8988T (cell line): ENCODE measurements at places on chromosomes 5 and 9.

DNA sequence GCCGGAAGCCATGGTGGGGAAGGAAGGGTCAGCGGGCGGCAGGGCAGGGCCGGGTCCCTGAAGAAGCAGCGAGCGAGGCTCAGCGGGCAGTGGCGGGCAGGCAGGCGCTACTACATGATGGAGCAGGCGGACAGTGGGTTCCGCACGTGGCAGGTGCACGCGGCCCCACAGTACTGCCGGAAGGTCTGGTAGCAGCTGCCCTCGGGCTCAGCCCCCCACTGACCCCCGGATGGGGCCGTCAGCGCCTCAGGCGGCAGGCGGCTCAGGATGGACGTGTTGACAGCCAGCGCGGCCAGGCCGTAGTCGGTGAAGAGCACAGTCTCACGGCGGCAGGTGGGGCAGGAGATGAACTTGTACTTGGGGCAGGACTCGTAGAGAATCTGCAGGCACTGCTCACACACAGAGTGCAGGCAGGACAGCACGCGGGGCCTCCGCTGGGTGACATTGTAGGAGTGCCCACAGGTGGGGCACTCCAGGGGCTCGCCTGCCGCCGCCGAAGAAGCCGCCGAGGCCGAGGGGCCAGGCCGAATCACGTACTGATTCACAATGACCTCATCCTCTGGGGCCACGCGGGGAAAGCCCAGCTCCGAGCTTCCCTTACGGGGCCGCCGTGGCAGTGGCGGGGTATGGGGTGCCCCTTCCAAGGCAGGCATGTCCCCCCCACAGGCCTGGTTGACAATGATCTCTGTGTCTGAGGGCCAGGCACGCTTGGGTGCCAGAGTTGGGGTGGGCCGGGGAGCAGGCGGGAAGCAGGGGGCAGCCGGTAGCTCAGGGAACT is 1.5 kb downstream of the RNF208 start:
- no peak for DNase-seq

DNA sequence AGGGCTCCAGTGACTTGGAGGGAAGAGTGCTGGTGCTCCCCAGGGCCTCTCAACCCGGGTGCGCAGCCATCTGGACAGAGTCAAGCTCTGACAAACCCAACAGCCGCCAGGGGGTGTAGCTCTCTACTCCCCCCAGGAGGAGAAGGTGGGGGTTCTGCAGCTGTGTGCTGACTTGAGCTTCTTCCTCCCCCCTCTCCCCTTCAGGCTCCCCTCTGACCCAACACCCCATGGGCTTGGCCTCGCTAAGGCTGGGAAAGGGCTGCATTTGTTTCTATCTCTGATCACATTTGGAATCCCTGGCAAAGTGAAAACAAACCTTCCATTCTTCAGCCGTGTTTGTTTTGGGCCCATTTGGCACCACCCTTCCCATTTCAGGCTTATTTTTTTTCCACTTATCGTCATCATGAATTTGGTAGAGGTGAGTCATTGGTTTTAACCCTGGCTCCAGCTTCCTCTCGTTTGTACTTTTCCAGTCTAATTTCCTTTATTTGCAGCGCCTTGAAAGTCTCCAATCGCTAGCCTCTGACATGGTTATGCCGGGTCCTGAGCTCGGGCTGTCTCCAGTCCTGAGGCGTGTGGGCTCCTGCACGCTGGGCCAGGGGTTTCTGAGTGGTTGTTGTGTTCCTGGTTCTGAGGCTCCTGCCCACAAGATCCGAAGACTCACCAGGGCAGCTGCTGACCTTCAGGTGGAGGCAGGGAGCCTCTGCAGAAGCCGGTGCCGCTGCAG is 36.1 kb downstream of the DAP start:
- peak; percentile 63 for DNase-seq

DNA sequence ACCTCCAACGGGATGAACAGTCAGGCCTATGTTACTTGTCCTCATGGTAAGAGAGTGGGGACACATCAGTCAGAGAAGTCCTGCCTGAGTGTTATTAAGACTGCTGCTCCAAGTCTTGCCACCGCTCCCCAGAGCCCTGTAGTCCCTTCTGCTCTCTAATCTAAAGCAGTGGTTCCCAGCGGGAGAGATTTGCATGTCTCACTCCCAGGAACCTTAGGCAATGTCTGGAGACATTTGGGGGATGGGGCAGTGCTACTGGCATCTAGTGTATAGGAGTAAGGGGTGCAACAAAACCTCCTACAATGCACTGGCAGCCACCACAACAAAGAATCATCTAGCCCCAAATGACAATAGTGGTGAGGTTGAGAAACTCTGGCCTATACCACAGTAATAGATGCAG is 2.6 kb upstream of the SVEP1 start:
- no peak for DNase-seq

DNA sequence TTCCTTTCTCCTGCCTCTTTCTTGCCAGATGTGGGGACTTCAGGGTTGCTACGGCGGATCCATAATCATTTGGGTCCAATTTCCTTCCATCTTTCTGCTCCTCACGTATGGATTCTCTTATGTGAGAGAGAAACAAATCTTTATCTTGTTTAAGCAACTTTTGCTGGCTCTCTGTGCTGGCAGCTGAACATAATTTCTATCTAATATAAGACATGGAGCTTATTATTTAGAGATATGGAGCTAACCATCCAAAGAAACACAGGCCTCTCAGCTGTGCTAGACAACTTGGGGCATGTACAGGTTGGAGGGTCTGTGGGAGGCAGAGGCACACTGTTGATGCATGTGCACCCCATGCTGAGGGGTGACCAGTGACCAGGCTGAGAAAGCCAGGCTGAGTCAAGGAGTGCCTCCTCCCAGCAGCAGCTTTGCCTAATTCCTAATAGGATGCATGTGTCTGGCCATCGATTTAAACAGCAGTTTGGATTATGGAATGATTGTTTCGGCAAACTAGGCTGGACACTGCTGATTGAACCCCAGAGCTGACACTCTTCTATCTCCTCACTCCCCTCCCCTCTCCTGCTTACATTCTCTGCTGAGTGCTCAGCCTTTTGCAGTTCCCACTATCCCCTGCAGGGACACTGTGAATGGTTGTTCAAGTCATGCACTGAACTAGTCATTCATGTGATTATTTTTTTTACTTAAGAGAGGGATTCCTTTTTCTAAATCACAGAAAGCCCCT is 195.8 kb downstream of the ERCC6L2 start:
- DNase-seq = peak; percentile 57

DNA sequence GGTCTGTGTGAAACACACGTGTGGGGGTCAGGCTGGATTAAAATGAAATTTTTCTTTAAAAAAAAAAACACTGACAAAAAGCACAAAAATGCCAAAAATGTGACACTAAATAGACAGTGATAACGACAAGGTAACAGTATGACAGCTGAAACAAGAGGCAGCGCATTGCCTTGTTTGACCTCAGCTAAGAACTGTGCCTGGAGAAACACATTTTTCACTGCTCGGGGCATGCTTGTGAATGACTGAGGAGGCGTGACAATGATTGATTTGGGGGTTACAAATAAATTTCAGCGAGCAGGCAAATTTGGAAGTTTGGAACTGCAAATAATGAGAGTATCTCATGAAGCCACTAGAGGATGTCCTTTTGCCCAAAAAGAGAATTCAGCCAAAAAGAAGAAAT is 44.2 kb upstream of the SPATA31C2 start:
- no peak for DNase-seq

- DNase-seq = no peak
Measured at GRCh38 chr9:124261736-124262648, 4.2 kb downstream of the NEK6 start.

DNA sequence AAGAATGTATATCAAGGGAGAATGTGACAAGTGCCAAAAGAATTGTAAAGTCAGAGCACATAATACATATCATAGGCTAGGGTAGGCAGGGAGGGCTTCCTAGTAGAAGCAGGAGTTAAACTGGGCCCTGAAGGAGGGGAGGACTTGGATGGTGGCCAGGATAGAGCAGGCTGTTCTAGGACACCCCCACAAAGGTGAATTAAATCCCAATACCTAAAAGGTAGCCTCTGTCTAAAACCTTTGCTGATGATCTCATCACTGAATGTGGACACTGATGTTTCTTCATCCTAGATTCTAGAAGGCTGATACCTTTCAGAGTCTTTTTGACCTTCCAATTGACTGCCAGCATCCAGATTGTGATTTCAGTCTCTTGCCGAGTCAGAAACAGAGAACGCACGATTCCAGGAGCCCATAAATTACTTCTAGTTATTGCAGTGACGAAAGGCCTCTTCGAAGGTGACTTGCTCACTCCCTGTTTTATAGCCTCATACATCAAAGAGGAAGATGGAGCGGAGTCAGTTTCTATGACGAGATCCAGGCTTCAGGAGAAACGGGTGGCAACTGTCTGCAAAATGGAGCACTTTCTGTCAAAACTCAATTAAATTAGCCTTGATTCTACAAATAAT is 43.2 kb downstream of the KIF4B start:
- DNase-seq = no peak

DNA sequence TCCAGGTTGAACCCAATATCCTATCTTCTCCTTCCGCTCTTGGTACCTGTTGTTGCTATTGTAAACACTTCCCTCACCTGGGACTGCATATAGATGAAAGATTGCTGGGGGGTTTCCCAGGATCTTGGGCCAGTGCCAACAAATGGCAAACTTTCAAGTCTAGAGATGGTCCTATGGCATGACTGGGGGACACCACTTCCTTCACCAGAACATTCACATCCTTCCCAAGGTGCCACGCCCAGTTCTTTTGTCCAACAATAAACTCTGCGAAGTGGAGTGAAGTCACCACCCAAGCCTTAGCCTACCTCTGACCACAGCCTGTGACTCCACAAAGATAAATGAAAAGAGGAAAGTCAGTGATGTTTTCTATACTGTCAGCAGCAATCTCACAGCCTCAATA is 34.4 kb downstream of the DOCK8 start:
- no peak for DNase-seq

DNA sequence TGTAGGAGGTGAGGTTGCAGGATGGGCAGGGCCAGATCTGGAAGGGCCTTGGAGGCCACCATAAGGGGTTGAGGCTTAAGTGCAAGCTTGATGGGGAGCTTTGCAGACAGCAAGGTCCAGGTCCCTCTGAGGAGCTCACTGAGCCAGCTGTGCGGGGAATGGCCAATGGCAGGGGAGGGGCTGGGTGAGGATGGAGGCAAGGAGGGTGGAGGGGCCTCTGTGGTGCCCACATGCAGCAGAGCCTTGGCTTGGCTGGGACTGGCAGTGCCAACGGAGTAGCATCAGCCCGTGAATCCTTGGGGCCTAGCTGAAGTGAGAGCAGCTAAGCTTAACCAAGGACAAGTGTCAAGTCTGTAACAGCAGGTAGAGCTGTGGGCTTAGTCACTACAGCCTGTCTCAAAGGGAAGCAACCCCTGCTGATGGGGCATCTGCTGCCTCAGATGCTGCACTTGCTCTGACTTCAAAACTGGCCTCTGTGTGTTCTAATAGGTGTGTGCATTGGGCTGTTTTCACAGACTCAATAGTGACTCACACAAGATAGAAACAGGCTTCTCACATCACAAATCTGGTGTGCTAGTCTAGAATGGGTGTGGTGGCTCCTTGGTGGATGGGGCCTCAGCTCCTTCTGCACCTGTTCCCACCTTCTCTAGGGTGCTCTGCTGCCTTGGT is 16.3 kb downstream of the GALNT12 start:
- no peak for DNase-seq

DNA sequence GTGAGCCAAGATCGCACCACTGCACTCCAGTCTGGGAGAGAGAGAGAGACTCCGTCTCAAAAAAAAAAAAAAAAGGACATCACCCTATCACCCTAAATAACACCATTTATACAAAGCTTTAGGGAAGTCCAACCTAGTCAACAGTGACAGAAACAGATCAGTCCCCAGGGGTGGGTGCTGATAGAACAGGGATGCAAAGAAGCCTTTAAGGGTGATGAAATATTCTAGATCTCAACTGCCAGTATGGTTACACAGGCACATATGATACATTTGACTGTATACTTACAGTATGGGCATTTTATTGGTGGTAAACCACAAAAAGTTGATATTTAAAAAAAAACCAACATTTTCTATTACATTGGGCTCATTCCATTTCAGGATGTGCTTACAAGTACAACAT is 4.8 kb downstream of the RETREG1 start:
- DNase-seq = no peak

- no peak for DNase-seq
Measured at GRCh38 chr9:137880976-137881530, 3.5 kb downstream of the CACNA1B start.

- no peak for DNase-seq
Measured at GRCh38 chr9:13607481-13608441, 328.3 kb upstream of the MPDZ start.

DNA sequence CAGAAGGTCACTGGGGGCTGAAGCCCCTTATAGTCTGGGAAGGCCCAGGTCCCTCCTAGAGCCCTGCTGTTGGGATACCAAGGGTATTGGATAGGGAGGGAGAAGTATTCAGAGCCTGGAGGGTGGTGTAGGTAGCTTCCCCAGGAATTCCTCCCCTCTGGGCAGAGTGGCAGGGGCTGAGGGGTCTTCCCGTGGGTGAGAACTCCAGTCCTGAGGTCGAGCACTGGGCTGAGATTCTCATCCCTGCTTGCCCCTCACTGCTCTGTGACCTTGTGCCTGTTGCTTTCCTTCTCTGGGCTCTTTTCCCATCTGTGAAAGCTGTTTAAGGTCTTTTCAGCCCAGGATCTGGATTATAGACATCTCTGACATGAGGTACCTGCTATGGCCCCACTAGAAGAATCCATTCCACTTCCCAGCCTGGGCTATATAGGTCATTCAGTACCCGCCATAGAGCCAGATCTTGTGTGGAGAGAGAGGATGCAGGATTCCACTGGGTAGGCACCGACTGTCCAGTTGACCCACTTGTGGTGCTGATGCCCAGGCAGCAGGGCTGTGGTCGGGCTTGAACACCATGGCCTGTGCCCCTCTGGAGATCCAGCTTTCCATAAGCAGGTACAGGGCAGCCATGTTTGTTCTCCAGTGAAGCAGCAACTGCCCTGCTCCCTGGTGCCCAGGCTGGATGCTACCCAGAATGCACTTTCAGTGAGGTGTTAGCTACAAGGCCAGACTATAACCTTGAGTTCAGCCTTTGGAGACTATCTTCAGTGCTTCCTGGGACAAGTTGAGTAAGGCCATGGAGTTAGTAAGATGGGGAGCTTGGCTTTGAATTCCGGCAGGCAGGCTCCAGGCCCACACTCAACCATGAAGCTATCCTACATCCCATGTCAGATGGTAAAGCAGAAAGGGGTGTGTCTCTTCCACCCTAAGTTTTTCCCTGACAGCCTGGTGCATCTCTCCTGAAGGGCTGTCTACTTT is 60.1 kb downstream of the AMBP start:
- no peak for DNase-seq

GRCh38 chr9:94002316-94003140 is 47.4 kb upstream of the BARX1 start:
- peak; percentile 35 for DNase-seq

- no peak for DNase-seq
Measured at GRCh38 chr5:91283899-91284298, 99.2 kb downstream of the ARRDC3 start.

GRCh38 chr5:91180506-91180905 is 202.6 kb downstream of the ARRDC3 start:
- DNase-seq = no peak
